Gastroesophageal sphincter (tissue), 4 donors: ENCODE measurements at places on chromosomes 2 and 18.

- ATAC-seq, result no peak
Observed at GRCh38 chr2:145644820-145645302, 1124.9 kb upstream of the ZEB2 start.

DNA sequence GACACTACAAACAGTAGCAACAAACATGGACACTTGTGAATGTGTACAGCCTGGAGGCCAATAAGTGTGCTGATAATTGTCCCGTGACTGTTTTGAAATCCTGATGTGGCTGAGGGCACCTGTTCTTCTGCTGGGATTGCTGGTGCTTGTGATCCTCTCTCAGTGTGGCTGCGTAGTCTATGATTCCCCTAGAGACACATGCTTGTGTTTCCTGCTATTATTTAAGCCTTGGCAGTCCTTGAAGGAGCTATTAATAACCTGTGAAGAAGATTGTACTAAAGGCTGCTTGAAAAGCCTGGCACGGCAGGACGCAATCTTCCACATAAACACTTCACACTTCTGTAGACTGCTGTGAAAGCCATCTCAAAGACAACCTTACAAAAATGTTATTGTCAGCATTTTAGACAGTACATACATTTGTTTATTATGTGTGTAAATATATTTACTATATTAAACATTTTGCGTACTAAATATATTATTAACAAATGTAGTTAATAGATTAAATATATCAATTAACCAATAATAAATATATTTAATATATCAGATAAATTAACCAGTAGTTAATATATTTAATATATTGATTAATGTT, 71.4 kb downstream of the GALR1 start:
- ATAC-seq, result no peak

GRCh38 chr2:220365023-220365422, 737.6 kb downstream of the SLC4A3 start:
- no peak for ATAC-seq

DNA sequence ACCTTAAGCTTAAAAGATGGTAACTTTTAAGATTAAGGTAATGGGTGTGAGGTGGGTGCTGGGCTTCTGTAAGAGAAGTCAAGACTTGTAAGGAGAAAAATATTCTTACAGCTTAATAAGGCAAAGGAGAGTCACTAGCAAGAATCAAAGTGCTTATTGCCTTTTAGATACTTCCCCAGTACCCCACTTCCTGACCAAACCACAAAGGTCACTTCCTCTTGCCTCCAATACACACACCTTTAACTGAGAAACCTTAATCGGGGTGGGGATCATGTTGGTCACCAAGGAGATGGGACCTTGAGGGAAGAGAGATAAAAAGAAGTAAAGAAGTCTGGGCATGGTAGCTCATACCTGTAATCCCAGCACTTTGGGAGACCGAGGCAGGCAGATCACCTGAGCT, 10.6 kb upstream of the ATG16L1 start:
- ATAC-seq, result no peak

GRCh38 chr18:36302676-36303075, 5.2 kb downstream of the FHOD3 start:
- ATAC-seq, result no peak

GRCh38 chr2:137963535-137964065, 673 bp upstream of the HNMT start:
- peak; percentile 9 for ATAC-seq

DNA sequence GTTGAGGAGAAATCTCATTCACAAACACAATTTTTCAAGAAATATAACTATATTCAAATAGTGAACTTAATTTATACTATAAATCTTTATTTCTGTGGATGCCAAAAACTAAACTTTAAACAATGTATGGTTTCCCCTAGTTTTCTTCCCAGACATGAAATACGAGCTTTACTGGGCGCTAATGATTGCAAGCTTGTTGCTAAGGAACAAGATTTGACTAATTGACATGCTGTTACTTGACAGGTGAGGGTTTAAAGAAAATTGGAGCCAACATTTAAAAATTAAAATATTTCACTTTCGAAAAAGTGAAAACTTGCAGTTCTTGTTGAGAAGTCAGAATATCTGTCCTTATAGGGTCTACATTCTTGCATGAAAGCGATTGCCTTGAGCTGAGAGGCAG, 381.0 kb downstream of the MEIS1 start:
- ATAC-seq, result no peak
